Peyer's patch (tissue), 4 donors: ENCODE measurements at places on chromosomes 7 and 10. TPM values are rescaled to one million over a fixed set of nuclear protein-coding genes. Genes with fewer than 3 reads are reported as not detected.

GRCh38 chr7:82210416-82211184 lies 233.0 kb downstream of the CACNA2D1 start:
- DNase-seq: no peak

- no peak for DNase-seq
Observed at GRCh38 chr10:121509112-121509511, 89.1 kb downstream of the FGFR2 start.

DNA sequence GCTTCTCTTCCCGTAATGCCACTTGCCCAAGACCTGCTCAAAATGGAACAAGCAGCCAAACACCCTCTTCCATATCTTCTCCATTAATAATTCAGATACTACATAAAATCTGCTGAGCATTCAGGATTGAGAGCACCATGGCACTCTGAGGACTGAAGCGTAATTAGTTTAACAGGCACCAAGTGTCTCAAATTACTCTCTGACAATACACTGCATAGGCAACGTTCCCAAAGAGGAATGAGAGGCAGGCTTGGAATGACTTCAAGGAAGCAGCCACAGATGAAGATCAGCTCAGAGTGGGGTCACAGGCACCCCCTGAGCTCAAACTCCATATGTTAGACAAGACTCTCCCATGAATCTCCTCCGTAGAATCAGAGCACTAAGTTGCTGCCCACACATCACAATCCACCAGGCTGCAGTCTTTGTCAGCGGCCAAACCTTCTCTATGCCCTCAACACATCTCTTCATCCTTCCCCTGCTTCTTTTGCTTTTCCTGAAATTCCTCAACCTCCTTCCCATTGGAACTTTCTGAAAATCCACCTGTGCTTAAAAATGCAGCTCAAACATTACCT lies 4.7 kb upstream of the ABLIM1 start:
- DNase-seq: no peak

- DNase-seq: no peak
Observed at GRCh38 chr10:52215745-52216361, 98.2 kb upstream of the DKK1 start.

Gene RTKN2
- 1.9 TPM for total RNA-seq

GRCh38 chr7:148700661-148701064 lies 2.0 kb downstream of the CUL1 start:
- no peak for DNase-seq

Gene CCDC136
- 10.3 TPM for total RNA-seq

- DNase-seq: no peak
Observed at GRCh38 chr7:42311195-42311594, 74.2 kb upstream of the GLI3 start.

DNA sequence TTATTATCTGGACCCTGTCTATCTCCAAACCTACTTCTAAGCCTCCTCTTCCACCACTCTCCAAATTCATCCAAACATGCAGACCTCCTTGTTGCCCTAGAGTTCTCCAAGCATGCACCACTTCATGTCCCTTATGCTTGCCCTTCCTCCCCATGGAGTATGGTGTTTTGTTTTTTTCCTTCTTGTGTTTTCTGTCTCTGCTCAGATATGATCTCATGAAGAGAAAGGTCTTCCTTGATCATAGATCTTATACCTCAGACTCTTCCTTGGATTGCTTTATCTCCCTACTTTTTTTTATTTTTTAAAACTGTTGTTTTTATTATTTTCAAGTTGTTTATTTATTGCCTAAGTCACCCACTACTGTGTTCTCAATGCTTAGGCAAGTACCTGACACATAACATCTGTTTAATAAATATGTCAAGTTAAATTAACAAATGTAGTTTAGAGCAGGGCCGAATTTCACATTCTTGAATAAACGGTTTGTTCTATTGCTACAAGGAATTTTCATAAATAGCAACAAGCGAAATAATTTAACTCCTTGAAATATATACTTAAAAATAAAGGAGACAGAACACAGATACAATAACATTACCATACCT lies 84.5 kb downstream of the HGF start:
- no peak for DNase-seq

DNA sequence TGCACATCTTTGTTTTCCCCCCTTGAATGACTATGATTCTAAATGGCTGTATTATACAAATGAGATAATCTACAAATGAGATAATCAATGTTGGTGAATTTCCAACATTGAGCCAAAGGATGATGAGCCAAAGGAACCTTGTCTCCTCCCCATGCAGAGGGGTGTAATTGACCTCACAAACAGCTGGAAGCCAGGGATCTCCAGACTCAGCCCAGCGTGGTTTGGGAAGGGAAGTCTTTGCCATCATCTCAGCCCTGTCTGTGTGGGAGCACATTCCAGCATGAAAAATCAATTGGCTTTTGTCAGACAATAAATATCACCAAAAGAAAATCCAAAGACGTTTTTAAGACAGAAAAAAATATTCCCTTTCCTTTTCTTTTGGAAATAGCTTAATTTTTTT lies 271.5 kb upstream of the AOAH start:
- DNase-seq: no peak

DNA sequence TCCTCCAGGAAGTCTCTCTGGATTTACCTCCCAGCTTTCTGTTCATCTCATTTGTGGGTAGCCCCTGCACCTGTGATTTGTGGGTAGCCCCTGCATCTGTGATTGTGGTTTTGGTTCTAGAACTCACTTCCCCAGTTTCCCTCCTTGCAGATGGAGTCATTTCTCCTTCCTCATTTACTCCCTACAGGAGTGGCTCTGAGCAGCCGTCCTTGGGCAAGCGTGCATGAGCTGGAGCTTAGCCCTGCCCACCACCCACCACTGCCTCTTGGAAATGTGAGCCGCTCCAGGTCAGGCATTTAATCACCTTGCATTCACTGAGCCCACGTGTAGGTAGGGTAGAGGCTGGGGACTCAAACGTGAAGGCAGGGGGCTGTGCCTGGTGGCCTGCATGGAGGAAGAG lies 8.2 kb downstream of the COL26A1 start:
- DNase-seq: no peak

DNA sequence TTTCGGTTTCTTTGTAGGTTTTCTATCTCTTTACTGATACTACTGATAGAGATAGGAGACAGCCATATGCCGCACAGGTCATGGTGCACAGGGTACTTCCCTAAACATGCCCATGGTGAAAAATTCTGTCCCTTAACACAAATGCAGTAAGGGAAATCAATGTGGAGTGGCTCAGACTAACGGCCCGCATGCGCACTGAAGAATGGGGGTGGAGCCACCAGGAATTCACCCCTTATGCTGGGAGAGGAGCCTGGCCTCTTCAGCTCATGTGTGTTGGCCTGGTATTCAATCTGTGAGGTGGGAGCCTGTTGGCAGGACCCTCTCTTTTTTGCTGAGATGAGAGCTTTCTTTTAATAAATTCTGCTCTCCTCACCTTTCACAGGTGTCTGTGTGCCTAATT lies 8.4 kb upstream of the URGCP start:
- no peak for DNase-seq
